HCT116 (cell line): ENCODE measurements at places on chromosomes 1 and 21.
A peak's percentile ranks its signal among the peaks of the same experiment; 100 is the strongest.

GRCh38 chr1:93681989-93682412 is 364 bp upstream of the BCAR3 start:
- no peak for DNase-seq

DNA sequence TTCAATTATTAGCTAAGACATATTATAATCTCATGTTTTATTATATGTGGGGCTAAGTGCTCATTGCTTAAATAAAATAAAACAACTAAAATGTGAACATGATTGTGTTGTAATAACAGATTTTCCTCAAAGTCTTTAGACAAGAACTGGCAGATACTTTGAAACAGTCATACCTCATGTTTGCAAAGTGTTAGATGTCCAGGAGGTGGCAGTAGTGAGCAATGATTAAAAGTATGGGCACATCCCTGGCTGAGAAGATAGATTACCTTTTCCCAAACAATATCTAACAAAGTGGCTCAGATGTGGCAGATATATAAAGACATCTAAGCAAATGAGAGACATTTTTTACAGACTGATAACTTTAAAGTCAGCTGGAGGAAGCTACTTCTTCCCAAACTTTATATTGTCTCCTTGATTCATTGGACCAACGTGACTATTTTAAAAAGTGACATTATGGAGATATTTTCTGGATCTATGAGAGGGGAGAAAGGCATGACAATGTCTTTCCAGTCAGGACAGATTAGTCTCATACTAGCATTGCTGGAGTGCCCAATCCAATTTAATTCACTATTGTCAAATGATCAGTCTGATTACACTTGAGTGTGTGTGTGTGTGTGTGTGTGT is 269.8 kb downstream of the S1PR1 start:
- peak; percentile 24 for DNase-seq

DNA sequence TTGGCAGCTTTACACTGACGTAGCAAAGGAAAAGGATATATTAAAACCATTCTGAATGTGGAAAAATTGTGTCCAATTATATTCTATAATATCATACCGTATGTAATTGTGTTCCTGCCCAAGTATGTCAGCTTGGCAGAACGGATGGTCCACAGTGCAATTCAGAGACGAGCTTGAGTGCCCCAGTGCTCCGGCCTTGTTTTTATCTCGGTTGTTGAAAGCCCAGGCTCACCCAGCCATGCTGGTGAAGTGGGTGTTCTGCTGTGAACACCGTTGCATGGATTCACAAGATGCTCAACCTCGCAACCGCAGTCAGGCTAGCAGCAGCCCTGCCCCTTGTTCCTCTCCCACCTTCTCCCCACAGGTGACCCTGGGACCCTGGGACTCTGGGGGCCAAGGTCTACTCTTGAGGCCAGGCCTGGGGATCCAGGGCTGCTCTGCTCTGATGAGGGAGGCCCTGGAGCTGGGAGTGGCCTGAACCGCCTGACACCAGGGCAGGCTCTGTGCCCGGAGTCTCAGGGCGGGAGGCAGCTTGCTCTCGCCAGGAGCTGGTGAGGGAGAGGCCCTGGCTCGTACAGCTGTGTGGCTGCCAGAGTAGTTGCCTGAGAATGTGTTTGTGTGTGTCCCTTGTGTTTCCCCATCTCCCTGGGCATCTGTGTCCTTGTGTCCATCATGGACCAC is 11.2 kb downstream of the PTPRF start:
- no peak for DNase-seq

GRCh38 chr1:227268943-227269342 is 49.3 kb downstream of the CDC42BPA start:
- DNase-seq = no peak

- no peak for DNase-seq
These were observed at the start of gene NEGR1 for GRCh38 chr1:72282271-72283021. Gene NEGR1 (minus strand): TSS chr1:72282539.

GRCh38 chr1:43789604-43790550 is 82.5 kb downstream of the ST3GAL3 start:
- no peak for DNase-seq

DNA sequence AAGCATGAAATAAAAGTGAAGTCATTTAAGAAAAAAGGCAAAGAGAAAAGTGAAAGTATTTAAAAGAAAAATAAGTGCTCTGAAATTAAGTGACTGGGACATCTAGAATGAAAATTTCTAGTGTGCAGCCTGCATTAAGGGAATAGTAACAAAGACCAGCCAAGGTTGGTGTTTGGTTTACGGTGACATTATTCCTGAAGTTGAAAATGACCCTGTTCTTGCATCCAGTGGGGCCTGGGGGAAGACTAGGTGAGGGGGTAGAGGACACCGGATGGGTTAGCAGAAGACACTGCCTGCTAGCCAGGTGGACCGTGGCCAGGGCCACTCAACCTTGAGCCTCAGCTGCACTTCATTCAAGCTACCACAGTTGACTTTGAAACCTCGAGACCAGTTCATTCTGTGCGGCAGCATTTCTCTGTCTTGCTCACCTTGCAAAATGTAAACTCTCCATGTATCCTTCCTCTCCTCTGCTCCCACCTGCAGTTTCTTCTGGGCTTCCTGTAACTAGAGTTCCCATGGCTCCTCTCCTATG is 14.3 kb upstream of the KCNK1 start:
- no peak for DNase-seq

DNA sequence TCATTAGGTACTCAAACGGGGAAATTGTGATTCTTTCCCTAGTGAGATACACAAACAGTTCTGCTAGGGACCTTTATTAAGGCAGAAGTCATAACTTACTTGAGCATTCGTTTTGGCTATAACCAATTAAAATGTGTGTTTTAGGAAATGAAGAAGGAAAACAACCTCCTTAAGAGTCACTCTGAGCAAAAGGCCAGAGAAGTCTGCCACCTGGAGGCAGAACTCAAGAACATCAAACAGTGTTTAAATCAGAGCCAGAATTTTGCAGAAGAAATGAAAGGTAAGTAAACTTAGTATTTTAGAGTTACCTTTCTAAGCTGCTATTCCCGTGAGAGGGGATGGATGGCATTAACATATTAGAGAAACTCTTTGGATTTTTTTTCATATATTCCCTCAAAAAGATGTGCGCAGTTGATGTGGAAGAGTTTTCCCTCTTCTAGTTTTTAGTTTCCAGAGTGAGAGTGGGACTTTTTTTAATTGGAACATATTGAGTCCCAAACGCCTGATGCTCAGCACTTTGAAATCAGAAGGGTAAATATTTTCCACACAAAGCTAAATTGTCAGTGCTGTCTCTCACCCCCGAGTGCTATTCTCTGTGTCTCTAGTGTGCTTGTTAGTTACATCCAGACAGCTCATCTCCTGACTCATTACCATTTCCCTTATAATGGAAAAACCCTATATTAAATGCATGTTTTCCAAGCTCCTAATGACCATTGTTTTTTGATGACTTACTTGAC is 34.9 kb downstream of the CENPF start:
- peak; percentile 34 for DNase-seq
